ENCODE measurements at places on chromosomes 11 and 22. TPM values are rescaled to one million over a fixed set of nuclear protein-coding genes. Genes with fewer than 3 reads are reported as not detected.

DNA sequence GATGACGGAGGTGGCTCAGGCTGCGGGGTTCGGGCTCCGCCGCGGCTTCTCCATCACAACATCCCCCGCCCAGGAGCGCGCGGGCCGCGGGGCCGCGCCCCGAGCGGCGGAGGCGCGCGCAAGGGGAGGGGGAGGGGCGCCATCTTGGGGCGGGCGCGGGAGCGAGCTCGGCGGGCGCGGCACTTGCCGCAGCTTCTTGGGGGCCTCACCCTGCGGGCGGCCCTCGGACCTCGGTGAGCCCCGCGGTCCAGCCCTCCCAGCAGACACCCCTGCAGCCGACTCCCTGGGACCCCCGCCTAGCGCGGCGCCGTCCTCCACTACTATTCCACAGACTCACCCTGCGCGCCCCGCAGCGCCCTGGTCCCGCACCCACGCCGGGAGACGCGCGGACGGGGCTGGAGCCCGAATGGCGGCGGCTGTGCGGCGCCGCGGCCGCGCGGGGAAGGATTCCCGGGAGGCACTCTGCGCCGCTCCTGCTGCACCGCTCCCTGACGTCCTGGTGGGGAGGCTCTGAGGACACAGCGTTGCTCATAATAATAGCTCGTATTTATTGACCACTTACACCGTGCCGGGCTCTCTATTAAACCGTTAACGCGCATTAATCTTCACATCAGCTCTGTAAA, at the start of gene APBB1:
TSS of gene APBB1 (minus strand) at position 86 of the 623 bp plus-strand sequence. CDS start 7,747 bp downstream, outside the sequence.
- DNase-seq = peak; percentile 58

Gene RNF215
- total RNA-seq = 39.1 TPM

Gene OR51B4
- 0.49 TPM for total RNA-seq

GRCh38 chr11:13465909-13466371, 2.9 kb upstream of the BTBD10 start:
- no peak for DNase-seq

Data from endothelial cell (in vitro differentiated cells).